ENCODE measurements at places on chromosomes 3 and 15.

GRCh38 chr15:63953524-63953923, 92.8 kb downstream of the DAPK2 start:
- DNase-seq = no peak

- no peak for DNase-seq
These were observed 216.5 kb downstream of the BBX start for GRCh38 chr3:107739227-107739626.

DNA sequence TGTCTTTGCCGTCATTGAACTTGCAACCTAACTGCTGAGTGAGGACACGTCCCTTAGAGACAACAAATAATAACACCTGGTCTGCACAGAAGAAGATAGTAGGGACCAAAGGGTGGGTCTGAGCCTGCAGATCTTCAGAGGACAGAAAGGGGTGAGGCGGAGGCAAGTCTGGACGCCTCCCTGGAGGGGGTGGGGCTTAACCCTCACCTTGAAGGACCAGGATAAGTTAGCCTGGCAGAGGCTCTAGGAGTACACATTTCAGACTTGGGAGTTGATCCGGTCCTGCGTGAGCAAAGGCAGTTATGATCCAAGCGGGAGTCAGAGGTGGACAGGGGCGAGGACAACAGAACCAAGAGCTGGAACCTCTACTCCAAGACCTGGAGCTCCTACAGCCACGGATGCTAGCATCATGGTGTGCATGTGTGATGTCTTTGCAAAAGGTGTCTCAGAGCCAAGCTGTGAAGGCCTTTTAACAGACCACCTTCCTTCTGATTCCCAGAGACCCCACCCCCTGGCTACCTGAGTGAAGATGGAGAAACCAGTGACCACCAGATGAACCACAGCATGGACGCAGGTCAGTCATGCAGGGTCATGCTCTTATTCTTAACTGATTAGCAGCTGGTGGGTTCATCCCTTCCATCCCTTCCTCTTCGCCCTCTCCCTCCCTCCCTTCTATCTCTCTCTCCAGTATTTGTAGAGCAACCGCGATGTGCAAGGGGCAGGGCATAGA, 88.0 kb downstream of the AAGAB start:
- DNase-seq = no peak

GRCh38 chr15:26790118-26790517, 17.3 kb upstream of the GABRB3 start:
- DNase-seq = no peak

GRCh38 chr3:119841808-119842471, 60.0 kb downstream of the NR1I2 start:
- no peak for DNase-seq

DNA sequence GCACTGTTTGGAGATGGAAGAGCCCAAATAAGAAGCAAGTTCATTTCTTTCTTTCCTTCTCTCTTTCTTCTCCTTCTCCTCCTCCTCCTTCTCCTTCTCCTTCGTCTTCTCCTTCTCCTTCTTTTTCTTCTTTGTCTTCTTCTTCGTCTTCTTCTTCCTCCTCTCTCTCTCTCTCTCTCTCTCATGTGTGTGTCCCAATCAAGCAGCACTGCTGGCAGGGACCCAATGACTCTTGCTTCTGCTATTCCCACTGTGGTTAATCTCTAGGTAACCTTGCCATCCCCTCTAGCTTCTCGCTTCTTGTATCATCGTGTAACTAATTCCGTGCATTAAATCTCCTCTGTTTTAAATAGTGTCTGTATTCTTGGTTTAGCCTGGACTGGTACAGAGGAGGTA, 26.1 kb upstream of the ZNF280D start:
- peak; percentile 91 for DNase-seq

GRCh38 chr3:187014417-187014864, 84.1 kb downstream of the ST6GAL1 start:
- DNase-seq = no peak

DNA sequence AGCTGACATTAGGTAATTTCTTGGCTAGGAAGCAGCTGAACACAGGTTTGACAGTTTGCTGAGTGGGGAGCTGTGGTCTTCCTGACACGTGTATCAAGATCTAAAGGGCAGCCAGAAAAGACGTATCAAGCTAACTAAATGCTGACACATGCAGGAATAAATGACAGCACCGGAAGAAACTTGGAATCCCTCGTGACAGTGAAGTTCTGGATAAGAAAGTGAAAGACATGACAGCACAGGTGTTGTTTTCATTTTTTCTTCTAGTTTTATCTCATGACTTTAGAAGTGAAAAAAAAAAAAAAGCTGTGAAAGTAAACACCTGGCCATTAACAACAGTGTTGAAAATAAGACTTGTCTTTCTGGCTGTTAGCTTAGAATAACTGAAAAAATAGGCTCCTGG, 48.7 kb downstream of the FGF7 start:
- DNase-seq = no peak

- no peak for DNase-seq
These were observed 48.9 kb downstream of the TCF12 start for GRCh38 chr15:56967336-56967735.

GRCh38 chr3:191412759-191413158, 48.2 kb upstream of the PYDC2 start:
- DNase-seq = peak; percentile 88

- no peak for DNase-seq
These were observed 1.3 kb downstream of the TTBK2 start for GRCh38 chr15:42919308-42919707.

- no peak for DNase-seq
These were observed 407.4 kb downstream of the RSL24D1 start for GRCh38 chr15:54789376-54789775.

- no peak for DNase-seq
These were observed 2.3 kb downstream of the IL5RA start for GRCh38 chr3:3107858-3108257.

- DNase-seq = no peak
These were observed 22.7 kb downstream of the CYP19A1 start for GRCh38 chr15:51315726-51316125.

- peak; percentile 93 for DNase-seq
These were observed 103.5 kb downstream of the CD47 start for GRCh38 chr3:107987036-107987939.

DNA sequence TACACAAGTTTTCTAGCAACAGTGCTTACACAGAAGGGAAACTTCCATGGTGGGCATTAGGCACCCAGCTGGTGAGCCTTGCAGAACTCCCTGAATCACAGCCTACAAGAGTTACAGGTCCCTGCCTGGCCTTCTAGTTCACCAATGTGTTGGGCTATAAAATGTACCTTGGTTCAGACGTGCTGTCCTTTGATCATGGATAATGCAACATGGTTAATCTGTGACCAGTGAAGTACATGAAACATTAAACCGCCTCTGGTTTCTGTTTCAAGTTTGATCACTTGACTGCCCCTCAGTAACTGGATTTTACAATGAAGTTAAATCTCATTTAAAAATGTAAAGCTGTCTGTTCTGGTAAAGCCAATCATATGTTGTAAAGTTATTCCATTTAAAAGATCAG, 51.8 kb downstream of the FMN1 start:
- no peak for DNase-seq

DNA sequence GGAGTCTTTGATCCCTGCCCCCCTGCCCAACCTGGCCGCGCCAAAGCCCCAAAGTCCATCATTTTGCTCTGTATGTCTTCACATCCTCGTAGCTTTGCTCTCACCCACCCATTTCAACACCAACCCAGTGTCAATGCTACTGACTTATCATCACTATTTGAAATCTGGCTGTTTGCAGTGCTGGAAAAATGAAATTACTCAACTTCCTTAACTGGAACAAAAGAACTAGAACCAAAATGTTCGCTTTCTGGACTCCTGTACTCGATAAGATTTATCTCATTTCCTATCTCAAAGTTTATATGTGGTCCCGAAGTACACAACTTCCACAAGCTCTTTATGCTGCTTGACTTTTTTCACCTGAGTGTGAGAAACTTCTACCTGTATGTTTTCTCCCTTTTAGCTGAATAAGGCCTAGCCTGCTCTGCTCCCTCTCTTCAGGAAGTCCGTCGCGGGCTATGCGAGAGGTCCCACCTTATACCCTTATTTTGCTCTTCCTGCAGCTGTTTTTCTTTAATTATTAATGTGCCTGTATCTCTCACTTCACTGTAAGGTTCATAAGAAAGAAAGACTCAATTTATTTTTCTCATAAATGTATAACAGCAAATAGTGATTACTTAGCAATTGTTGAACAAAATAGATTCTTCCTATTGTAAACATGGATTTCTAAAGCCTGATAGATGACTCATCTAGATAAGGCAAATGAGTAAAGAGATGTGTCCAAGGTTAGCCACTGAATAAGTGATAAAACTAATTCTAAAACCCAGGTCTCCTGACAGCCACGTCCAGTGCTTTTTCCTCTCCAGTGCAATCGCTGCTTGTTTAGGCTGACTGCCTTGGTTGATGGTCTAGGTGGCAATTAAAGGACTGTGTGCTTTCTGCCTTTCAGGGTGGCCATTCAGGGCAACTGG, 464.1 kb upstream of the TPRG1 start:
- DNase-seq = no peak

- no peak for DNase-seq
These were observed 393.0 kb downstream of the IGSF11 start for GRCh38 chr3:118641608-118642007.

- no peak for DNase-seq
These were observed 349.3 kb downstream of the MFSD1 start for GRCh38 chr3:159151130-159151529.

- no peak for DNase-seq
These were observed 50.8 kb downstream of the GPR176 start for GRCh38 chr15:39869254-39869653.

- no peak for DNase-seq
These were observed 70.9 kb downstream of the MYO9A start for GRCh38 chr15:72047020-72047419.

- DNase-seq = no peak
These were observed 6.3 kb downstream of the LOXL1 start for GRCh38 chr15:73932381-73933191.

- no peak for DNase-seq
These were observed 18.7 kb downstream of the SIAH2 start for GRCh38 chr3:150744041-150744918.

DNA sequence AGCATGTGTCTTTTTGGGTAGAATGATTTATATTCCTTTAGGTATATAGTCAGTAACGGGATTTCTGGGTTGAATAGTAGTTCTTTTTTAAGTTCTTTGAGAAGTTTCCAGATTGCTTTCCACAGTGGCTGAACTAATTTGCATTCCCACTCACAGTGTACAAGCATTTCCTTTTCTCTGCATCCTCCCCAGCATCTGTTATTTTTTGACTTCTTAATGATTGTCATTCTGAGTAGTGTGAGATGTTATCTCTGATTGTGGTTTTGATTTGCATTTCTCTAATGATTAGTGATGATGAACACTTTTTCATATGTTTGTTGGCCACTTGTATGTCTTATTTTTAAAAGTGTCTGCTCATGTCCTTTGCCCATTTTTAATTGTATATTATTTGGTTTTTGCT, 337.6 kb downstream of the EFHB start:
- DNase-seq = no peak

DNA sequence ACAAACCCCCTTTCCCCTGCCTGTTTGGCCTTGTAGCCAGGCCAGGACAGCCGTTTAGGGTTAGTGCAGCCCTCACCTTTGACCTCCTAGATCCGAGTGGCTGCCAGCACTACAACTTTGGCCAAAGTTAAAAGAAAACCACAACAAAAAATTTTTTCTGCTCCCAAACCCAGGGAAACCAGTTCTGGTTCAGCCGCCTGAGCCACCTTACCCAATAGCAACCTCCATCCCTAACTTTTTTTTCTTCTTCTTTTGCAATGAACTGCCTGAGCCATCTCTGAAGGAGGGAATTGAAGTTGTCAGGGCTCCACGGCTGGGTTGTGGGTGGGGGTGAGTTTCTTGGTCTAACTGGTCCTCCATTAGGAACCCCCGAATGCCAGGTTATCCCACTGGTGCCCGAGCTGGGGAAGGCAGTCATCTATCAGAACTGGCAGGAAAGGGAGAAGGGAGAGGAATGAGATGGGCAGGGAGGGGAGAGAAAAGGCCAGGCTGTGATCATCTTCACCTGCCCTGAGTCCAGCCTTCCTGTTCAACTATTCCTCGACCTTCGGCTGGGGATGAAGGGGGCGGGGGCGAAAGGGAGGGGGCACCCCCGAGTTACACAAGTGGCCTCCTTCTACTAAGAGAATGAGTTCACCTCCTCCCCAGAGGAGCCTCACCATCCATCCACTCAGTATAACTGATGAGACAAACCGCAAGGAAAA, 6.2 kb upstream of the NR2F2 start:
- no peak for DNase-seq

- no peak for DNase-seq
These were observed 45.7 kb downstream of the TCF12 start for GRCh38 chr15:56964182-56964581.

DNA sequence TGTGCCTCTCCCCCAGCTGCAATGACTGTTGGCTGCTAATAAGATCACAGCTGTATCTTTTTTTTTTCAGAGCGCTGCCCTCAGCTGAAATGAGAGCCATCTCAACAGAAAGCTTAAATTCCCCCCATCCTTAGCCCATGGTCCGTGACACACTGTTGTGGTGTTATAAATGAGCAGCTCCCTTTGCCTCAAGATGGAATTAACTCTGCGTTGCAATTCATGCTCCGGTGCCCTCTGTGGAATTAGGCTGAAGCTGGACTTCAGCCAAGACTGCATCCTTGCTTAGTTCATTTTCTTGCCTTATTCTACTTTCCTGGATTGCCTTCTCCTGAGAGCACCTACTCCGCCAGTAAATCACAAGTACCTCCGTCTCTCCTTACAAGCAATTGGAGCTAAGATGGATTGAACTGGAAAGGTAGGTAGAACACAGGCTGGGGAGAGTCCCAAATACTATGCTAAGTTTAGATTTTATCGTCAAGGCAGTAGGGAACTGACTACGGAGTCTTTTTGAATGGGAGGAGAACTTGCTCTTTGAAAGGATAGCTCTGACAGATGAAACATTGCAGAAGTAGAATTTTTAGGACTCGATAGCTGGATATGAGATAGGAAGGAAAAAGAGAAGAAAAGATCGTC, 39.0 kb upstream of the THRB start:
- DNase-seq = no peak

- no peak for DNase-seq
These were observed 24.6 kb downstream of the MEIS2 start for GRCh38 chr15:37075777-37076176.

GRCh38 chr3:122343654-122344053, 18.6 kb downstream of the CSTA start:
- DNase-seq = no peak

GRCh38 chr15:43544266-43544665, 26.9 kb downstream of the MAP1A start:
- DNase-seq = no peak

- DNase-seq = no peak
These were observed 40.3 kb downstream of the WNT5A start for GRCh38 chr3:55446850-55447249.

- DNase-seq = no peak
These were observed 28.7 kb upstream of the GBE1 start for GRCh38 chr3:81790117-81790516.

Data from fibroblast of skin of left biceps (primary cell).